Stimulated activated CD4-positive, alpha-beta T cell treated with anti-CD3 and anti-CD28 coated beads, Interleukin-1b, Interleukin-23, amount 100 ng/mL, for 4 hours (primary cell): ENCODE measurements at places on chromosomes 3 and 15.

DNA sequence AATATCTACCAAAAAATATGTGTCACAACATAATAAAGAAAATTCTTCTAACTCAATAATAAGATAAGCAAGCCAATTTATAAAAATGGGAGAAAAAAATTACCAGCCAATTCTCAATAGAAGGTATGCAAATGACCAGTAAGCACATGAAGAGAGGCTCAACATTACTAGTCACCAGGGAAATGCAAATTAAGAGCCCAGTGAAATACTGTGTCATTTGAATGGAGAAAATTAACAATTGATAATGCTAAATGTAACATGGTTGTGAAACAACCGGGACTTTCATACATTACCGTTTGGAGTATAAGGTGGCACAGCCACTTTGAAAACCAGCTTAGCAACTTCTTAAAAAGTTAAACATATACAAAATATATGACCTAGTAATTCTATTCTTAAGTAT is 460.7 kb downstream of the IGSF11 start:
- no peak for DNase-seq

- no peak for DNase-seq
These were observed 387.0 kb upstream of the CBLB start for GRCh38 chr3:106255870-106256248.

DNA sequence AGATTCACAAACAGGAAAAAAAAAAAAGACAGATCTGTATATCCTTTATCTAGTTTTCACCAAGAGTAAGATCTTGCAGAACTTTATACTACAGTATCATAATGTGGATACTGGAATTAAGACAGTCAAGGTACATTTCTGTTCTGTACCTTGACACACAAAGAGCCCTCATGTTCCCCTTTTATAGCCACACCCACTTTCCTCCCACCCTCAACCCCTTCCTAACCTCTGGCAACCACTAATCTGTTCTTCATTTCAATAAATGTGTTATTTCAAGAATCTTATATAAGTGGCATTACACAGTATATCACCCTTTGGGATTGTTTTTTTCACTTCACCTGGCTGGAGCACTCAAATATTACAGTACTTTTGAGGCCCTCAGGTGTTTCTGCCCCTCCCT is 3.6 kb upstream of the RAB6B start:
- DNase-seq, result no peak

DNA sequence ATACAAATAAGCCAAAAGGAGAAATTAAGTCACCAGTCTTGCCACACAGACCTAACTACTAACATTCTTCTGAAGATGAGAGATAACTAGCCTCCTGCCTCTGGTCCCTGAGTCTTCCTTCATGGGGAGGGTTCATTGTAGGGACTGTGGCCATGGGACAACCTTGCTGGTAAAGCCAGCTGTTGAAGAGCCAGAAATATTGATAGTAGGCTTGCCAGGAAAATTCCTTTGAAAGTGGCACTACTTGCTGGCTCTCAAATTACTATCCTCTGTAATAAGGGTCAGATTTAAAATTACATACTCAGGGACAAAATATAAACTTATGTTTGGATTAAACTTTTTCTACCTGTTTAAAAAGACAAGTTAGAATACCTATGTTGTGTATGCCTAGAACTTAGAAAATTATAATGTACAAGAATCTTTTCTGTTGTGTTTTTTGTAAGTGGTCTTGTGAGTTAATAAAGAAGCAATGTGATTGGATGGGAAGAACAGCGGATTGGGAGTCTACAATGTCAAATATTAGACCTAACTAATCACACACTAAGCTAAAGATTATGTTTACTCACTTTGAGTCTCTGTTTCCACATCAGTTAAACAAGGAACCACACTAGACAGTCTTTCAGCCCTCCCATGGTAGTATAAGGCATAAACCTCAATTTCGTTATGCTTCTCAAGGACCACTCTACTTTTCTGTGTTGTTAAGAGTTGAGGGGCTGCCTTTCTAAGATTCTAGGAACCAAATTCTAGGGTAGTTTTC is 60.0 kb upstream of the TRIM71 start:
- no peak for DNase-seq

DNA sequence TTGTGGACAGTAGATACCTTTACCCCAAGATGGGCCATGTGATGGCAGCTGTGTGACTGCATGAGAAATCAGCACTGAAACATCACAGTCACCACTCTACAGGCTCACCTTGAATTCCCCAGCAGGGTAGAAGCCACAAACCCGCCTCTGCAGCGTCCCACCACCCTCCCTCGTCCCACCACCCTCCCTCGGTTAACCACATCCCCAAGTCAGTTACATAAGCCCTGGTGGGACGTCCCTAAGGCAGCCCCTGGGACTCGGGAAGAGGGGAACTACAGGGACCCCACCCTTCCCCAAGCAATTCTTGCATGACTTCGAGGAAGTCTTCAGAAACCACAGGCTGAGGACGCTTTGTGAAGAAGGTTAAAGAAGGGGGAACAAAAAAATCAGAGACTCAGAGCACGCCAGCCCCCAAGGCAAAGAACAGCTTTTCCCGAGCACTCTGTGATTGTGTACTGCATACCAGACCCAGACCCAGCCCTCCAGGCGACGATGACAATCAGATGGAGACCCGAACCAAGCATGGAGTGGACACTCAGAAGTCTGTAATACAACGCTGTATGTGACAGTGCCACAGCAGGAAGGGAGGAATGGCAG is 60.5 kb downstream of the SH3BP5 start:
- peak; percentile 58 for DNase-seq

- DNase-seq, result no peak
These were observed 605.4 kb upstream of the NR2F2 start for GRCh38 chr15:95724908-95725633.

DNA sequence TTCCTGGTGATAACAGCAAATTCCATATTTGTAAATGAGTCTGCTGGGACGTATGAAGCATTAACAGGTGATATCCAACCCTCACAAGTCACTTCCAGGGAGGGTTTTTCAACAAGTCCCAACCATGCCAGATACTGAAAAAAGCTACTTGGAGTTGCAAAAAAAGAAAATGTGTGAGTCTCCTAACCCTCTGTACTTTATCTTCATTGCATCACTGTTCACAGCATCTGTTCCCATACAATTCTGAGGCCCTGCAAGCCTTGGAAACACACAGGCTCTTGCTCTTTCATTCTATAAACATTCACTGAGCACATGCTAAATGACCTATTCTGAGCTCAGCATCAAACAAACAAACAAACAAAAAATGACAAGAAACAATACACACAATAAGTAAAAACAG is 120.8 kb downstream of the RFTN1 start:
- no peak for DNase-seq

DNA sequence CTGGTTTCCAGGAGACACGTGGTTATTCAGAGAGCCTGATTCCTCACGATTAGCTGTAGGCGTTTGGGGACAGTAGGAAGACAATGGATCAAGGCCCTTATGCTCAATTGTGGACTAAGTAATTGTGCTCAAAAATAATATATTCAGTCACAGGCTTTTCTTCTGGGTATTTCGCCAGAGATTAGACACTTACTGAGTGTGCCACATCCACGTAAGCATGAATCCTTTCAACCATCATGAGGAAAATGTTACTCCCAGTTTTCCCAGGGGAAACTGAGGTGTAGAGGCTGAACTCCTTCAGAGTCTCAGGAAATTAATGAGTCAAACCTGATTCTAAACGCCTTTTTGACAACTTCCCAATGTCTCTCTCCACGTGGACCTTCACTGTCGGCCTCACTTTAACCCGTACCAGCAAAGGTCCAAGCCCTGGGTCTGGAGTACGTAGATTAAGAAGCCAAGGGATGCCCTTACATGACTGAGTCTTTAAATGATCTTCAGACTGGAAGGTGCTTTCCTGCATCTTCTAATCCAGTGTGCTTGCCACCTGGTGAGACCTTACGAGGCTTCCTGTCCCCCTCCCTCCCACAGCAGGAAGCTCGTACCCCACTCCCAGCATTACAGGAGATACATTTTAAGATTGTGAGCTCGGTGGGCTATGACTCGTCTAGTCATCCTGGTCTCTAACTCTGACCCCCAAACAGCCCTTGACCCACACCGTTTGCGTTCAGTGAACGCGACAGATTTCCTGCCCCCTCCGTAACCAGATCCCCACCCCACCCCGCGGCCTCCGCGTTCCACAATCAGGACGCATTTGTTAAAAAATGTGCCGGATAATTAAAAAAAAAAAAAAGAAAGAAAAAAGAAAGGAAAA is 1.7 kb downstream of the PKM start:
- no peak for DNase-seq

DNA sequence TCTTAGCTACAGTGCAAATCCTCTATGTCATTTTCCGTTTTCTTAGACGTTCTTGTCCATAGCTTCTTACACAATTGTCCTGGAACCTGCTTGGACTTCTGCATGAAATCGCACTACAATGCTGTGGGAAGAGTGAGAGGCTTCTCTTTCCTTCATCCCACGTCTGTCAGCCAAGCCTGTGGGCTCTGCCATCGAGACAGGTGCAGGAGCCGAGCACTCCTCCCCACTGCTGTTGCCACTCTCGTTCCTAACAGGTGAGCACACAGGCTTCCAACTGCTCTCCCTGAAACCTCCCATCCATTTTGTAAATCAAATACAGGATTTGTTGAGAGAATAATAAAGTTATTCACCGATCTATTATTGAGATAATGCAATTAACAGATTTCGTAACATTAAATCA is 23.5 kb downstream of the ZXDC start:
- no peak for DNase-seq

DNA sequence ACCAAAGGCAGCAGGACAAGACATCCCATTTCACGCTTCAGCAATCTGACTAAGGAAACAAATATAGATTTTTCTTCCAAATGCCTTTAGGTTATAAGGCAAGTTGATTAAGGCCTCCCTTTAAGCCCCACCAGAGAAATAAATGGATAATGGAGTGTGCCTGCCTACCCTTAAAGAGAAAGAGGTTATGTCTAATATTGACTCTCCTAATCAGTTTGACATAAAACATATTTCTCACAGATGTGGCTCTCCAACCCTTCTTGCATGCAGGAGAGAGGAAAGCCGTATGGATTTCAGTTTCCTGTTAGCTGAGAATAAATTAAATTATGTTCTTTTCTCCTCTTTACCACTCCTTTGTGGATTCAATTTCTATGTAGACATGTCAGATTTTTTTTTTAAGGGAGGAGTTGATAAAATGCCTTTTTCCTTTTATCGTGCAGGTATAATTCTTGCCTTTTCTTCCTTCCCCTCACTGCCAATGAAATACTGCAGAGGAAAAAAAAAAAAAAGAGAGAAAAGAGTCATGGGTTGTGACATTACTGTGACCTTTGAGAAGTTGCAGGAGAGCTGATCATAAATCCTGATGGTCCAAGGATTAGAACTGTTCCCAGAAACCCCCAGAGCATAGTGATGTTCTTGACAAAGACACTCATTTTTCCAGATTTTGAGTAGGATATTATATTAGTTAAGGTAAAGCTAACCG is 355.3 kb upstream of the SLCO3A1 start:
- no peak for DNase-seq

DNA sequence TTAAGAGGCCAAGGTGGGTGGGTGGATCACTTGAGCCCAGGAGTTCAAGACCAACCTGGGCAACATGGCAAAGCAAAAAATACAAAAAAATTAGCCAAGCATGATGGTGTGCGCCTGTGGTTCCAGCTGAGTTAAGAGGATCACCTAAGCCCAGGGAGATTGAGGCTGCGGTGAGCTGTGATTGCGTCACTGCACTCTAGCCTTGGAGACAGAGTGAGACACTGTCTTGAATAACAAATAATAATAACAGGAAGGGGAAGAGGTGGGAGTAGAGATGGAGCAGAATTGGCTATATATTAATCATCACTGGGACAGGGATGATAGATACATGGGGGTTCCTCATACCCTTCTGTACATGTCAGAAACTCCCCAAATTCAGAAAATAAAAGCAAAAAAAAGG is 23.8 kb upstream of the NMB start:
- no peak for DNase-seq

DNA sequence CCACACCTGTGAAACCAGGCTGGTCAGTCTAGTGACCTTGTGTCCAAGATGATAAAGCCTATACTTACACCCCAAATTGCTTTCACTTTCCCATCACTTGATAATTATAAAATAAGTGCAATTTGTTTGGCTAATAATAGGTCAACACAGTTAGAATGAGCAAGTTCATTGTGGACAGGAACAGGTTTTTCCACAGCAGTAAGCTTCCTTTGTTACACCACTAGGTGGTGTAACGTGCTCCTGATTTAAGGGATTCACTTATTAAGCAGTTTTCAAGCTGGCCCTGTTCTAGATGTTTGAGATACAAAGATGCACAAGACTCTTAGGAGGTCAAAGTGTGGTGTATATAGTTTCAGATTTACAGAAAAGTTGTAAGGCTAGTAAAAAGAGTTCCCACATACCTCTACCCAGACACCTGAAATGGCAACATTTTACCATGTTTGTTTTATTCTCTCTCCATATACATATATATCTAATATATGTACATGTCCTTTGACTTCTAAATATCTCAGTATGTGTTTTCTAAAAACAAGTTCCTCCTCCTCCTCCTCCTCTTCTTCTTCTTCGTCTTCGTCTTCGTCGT is 6.8 kb upstream of the MFSD1 start:
- no peak for DNase-seq

DNA sequence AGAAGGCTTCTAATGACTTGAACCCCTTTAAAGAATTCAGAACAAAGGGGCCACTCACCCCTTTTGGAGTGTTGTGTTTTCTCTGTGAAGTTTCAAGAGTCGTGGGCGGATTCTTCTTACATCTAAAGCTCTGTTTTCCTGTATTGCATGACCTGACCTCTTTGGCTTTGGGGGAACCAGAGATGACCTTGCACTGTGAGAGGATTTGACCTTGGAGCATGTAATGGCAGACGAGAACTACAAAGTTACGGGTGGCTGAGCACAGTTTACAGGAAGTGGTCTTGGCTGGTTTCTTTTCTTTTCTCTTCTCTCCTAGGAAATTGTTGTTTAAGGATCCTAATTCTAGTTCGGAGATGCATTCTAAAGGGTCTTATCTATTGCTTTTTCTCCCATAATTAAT is 6.2 kb upstream of the BDH1 start:
- no peak for DNase-seq

GRCh38 chr3:101823525-101823924 is 25.8 kb upstream of the NFKBIZ start:
- DNase-seq, result no peak

DNA sequence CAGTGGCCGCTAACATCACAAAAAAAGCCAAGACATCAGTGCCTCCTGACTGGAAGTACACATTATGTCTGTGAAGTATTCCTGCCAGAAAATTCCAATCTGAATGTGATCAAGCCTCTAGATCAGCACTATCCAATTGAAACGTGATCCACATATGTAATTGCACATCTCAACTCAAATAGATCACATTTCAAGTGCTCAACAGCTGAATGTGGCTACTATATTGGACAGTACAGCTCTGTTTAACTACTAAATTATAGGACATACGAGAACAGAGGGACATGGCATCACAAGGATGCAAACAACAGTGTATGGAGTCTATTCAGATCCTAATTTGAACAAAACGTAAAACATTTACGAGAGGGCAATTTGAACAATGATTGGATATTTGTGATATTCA is 542 bp upstream of the UBAP1L start:
- no peak for DNase-seq

DNA sequence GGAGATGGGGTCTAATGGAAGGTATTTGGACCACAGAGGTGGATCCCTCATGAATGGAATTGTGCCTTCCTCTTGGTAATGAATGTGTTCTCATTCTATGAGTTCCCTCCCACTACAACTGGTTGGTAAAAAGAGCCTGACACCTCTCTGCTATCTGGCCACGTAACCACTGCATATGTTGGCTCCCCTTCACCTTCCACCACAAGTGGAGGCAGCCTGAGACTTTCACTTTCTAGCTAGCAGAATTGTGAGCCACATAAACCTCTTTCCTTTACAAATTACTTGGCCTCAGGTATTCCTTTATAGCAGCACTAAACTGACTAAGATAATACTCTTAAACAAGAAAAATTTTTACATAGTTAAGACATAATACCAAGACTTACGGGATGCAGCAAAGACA is 155.3 kb downstream of the NR1I2 start:
- DNase-seq, result no peak
